NCI-H748 treated with DMSO at 0.1 percent for 48 hours (cell line): ENCODE measurements at places on chromosomes 3 and 15.

DNA sequence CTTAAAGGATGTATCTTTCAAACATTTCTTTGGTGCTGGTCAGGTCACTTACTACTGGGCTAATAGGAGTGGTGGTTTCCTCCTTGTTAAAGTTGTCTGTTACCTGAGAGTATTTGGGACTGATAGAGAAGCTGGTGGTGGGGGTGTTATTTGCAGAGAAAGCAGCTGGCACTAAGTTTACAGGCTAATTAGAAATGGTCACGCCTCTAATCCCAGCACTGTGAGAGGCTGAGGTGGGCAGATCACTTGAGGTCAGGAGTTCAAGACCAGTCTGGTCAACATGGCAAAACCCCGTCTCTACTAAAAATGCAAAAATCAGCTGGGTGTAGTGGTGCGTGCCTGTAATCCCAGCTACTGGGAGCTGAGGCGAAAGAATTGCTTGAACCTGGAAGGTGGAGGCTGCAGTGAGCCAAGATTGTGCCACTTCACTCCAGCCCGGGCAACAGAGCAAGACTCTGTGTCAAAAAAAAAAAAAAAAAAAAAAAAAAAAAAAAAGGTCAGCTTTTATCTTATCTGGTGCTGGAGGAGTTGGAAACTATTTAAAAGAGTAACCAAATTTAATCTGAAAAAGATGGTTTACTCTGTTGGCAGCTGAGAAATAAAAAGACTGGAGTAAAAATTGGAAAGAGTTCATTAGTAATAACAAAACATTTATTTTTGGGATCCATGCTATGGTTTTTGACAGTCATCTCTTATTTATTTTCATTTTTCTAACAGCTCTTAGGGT, 332.6 kb downstream of the PTPRG start:
- DNase-seq = no peak

GRCh38 chr3:51813539-51813938, 34.5 kb upstream of the IQCF6 start:
- DNase-seq = no peak

GRCh38 chr15:101210466-101210865, 41.4 kb downstream of the CHSY1 start:
- no peak for DNase-seq

GRCh38 chr15:90956274-90957030, 1.8 kb downstream of the RCCD1 start:
- peak; percentile 4 for DNase-seq

DNA sequence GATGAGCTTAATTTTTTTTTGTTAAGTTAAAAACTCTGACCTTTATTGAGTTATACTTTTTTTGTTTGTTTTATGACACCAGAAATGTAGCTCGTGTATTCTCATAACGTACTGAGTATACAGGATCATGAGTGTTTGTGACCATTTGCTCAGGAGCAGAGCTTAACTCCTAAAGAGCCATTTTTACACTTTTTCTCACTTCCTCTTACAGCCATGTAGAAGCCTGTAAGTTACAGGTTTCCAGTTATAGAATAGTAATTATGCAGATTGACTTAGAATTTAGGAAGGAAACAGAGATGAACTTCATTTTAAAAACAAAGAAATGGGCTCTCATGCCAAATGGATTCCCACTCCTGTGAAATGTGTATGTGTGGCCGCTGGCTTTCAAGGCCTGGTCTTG, 151.7 kb downstream of the MCTP2 start:
- no peak for DNase-seq
